A673 (cell line): ENCODE measurements at places on chromosomes 3 and 15. TPM values are rescaled to one million over a fixed set of nuclear protein-coding genes. Genes with fewer than 3 reads are reported as not detected.

GRCh38 chr3:8052659-8053058 is 449.0 kb upstream of the LMCD1 start:
- H3K4me3 ChIP-seq, result no peak overlapping the region
- no peak for DNase-seq
- H3K27me3 ChIP-seq, result peaks cover 5% of the 10 kb centered on the region
- H3K4me1 ChIP-seq, result no peaks in the 10 kb centered on the region
- H3K27ac ChIP-seq, result no peak overlapping the region

DNA sequence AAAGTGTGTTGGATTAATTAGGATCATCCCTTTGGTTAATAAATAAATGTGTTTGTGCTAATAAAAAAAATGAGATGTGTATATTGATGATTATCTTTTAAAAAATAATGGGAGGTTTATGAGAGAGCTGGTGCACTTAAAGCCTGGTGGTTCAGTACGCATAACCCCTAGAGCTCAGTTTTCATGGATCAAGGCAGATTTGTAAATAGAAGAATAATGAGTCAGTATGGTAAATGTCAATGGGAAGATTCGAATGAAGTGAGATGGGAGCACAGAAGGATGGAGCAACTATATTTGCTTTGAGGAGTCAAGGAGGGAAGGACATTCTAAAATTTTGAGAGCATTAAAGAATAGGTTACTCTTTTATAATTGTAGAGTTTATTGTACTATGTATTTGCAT is 35.4 kb downstream of the AKAP13 start:
- H3K4me3 ChIP-seq, result no peak overlapping the region
- no peak for DNase-seq
- no peaks in the 10 kb centered on the region for H3K27me3 ChIP-seq
- H3K27ac ChIP-seq, result no peak overlapping the region

GRCh38 chr3:64110071-64110470 is 86.8 kb upstream of the PSMD6 start:
- no peaks in the 10 kb centered on the region for H3K27me3 ChIP-seq
- H3K4me3 ChIP-seq, result no peak overlapping the region
- DNase-seq, result no peak
- H3K27ac ChIP-seq, result no peak overlapping the region
- H3K36me3 ChIP-seq, result no peaks in the 10 kb centered on the region

GRCh38 chr3:28598165-28598564 is 249.5 kb upstream of the AZI2 start:
- H3K4me1 ChIP-seq, result no peaks in the 10 kb centered on the region
- no peak for DNase-seq
- H3K27me3 ChIP-seq, result no peaks in the 10 kb centered on the region
- H3K27ac ChIP-seq, result no peak overlapping the region
- H3K4me3 ChIP-seq, result no peak overlapping the region

Gene TGM4
- 0.09 TPM in 1 of 2 replicates, not detected in the other for total RNA-seq

Gene CRYBG3
- 8.6 and 8.7 TPM in 2 replicates for total RNA-seq
